Stimulated activated CD8-positive, alpha-beta memory T cell treated with anti-CD3 and anti-CD28 coated beads, Interleukin-4, amount 100 ng/mL, for 1 hour (primary cell): ENCODE measurements at places on chromosomes 1 and 21.

DNA sequence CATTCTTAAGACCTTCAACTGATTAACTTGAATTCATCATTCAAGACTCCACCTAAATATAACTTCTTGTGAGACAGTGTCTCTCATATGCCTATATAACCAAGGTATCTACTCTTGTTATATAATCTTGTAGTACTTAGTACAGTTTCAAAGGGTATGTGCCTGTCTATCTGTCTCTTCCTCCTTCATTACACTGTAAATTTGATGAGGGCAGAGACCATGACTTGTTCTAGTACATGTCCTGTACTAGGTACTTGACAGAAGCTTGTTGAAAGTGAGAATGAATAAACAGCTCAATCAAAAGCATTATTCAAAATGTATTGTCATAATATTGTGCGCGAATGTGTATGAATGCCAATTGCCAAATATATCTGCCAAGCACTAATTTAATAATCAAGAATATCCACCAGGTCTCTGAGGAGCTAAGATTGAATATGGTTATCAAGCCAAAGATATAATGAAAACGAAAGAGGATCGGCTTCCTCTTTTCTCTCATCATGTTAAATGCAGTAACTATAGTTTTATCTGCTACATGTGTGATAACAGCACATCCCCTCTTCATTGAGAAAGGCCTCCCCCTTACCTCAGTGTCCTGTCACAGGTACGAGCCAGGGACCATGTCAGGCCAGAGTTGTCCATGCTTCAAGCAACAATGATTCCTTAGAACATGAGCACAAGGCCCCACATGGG, 117.3 kb downstream of the UCHL5 start:
- DNase-seq: no peak

DNA sequence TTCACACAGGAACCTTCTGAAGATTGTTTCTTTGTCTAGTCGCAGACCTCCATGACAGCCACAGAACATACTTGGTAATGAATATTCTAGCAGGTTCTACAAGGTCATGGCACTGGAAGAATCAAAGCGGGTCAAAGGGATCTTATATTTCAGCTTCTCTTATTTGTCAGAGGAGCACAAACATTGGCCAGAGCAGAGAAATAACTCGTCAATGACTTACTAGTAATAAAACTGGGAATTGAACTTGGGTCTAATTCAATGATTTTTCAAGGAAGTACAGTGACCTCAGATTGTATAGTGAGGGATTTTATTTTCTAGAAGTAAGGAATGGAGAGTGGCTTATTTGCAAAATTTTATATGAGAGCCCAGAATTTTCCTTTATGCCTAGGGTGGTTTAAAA, 290.8 kb upstream of the PLXNA2 start:
- no peak for DNase-seq

GRCh38 chr21:44532712-44533111, 7.3 kb downstream of the KRTAP10-1 start:
- DNase-seq: no peak

DNA sequence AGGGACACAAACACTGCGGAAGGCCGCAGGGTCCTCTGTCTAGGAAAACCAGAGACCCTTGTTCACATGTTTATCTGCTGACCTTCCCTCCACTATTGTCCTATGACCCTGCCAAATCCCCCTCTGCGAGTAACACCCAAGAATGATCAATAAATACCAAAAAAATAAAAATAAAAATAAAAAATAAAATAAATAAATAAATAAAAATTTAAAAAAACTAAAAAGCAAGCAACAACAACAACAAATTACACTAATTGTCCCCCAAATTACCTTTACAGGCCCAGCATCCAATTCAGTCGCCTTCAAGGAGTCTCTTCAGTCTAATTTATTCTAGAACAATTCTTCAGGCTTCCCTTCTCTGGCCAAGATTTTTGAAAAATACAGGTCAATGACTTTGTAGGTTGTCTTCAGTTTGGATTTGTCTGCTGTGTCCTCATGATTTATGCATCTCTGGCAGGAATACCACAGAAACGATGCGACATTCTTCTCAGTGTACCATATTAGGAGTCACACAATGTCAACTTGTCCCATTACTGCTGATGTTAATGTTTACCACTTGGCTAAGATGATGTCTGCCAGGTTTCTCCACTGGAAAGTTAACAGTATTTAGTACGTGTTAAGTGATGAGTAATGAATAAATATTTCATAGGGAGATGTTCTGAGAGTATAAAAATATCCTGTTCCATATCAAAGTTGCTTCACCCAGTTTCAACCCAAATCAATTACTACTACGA, 20.3 kb upstream of the BMP8B start:
- DNase-seq: no peak

DNA sequence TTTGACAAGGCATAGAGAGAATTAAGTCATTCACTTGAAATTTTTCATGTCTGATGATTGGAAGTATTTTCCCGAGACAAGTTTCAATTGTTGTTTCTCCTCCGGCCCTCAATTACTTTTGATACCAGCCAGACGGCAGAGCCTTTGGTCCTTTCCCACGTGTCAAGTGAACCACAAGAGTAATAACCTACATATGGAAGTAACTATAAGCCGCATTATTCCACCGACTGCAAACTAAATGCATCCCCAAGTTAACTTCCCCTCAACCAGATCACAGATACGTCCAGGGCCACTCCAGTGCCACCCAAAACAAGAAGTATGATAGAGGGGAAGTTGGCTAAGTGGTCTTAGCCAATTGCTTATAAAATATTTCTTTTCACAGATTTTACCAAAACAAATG, 20.2 kb downstream of the COLGALT2 start:
- DNase-seq: no peak

DNA sequence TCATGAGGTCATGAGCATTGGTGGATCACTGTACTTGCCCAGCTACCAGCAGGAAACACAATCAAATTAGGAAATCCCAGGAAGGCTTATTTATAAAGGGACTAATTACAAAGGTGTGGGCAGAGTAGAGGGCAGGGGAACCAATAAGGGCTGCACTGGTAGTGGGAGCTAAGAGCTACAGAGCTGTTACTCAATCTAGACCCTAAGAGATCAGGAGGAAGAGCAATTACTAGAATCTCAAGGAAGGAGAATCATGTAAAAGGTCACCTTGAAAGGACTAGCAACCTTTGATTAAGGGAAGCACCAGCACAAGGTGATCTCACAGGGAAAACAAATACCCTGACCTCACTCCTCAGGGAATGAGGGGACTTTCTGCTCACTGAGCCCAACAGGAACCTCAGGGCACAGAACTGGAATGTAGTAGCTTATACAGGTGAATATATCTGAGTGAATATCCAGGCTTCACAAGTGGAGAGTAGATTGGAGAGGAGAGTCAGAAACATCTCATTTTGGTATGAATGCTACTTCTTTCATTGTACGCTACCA, 66.8 kb downstream of the SAMSN1 start:
- no peak for DNase-seq

DNA sequence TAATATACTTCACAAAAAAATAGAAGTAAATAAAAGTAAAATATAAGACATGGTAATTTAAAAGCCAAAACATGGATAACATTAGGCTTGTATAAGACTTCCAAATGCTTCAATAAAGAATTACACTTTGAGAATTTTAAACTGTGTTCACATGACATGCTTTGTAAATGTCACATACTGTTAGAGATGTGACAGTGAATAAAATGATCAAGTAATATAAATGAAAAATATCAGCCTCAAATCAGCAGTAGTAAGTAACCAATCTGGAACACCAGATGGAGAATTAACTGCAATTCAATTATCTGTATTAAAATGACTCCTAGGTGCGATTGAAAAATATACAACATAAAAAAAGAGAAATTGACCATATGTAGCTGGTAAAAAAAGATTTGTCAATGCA, 1260.8 kb downstream of the BRINP3 start:
- no peak for DNase-seq
